Stimulated activated CD4-positive, alpha-beta T cell treated with anti-CD3 and anti-CD28 coated beads, Interleukin-4, amount 100 ng/mL, for 24 hours (primary cell): ENCODE measurements at places on chromosomes 6 and 20.

GRCh38 chr6:8130399-8130798, 28.1 kb upstream of the EEF1E1 start:
- DNase-seq, result no peak

GRCh38 chr6:132819405-132820161, 5.2 kb downstream of the RPS12 start:
- DNase-seq, result peak; percentile 29

DNA sequence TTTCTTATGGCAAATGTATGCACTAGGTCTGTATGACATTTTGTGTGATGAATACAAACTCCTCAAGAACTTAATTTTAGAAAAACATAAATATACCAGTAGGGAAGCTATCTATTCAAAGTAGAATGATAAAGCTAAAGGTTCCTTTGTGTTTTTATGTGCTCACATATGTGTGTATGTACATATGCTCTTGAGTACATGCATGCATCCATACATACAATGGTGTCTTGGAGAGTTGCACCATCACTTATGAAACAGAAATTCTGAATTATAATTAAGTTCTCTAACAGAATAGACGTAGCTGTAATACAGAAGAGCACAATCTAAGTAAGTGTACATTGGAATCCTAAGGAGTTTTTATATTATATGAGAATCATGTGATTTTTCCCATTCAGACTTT, 2.3 kb downstream of the NKAIN2 start:
- DNase-seq, result no peak

DNA sequence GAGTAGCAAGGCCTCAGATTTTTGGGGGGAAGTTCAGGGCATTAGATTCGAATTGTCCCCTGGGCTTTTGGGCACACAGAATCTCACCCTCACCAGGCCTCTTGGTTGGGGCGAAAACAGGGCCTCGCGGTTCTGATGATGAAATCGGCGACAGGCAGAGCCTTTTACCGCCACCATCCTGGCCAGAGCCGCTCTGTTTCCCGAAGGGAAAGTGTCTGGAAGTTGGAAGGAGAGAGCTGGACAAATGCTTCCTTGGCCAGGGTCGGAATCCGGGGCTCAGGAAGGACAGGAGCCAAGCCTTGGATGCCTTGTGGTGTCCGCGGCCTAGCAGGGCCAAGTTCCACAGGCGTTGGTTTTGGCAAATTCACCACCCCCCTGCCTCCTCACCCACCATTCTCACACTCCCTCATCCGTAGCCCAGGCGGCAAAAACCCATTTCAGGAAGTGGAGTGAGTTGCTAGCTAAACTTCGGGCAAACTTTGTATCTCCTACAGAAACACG, 3.5 kb upstream of the TFAP2A start:
- DNase-seq, result no peak

- DNase-seq, result no peak
These were observed 14.1 kb upstream of the CALHM6 start for GRCh38 chr6:116447052-116447451.

DNA sequence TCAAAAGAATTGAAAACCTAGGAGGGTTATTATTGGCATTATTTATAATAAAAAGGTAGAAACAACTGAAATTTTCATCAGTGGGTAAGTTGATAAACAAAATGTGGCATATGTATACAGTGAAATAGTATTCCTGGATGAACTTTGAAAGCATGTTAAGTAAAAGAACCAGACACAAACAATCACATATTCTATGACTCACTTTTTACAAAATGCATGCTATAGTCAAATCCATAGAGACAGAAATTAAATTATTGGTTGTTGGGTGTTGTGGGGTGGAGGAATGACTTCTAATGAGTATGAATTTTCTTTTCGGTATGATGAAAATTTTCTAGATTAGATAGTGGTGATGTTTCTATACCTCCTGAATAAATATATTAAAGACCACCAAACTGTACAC, 94.6 kb downstream of the LRRC1 start:
- no peak for DNase-seq

DNA sequence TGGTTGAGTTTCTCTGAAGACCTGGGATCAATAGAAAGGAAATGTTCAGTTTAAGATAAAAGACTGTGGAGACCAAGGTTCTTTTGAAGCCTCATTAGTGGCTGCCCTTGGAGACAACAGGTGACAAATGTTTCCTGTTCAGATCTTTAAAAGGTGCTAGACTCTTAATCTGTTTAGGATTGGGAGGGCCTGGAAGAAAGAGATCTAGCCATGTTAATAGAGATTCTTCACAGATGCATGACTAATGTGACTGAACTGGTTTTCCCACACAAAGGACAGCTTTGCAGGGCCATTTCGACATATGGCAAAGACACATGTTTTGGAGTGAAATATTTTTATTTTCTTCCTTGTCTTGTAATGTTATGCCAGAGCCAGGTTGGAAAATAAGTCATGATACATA, 82.2 kb downstream of the WDR27 start:
- DNase-seq, result no peak

- DNase-seq, result no peak
These were observed 60.6 kb upstream of the ASIP start for GRCh38 chr20:34180460-34181120.

- no peak for DNase-seq
These were observed 805.5 kb upstream of the SLC35B3 start for GRCh38 chr6:9240861-9241260.

- DNase-seq, result no peak
These were observed 56.3 kb upstream of the CD93 start for GRCh38 chr20:23142162-23143050.

- DNase-seq, result no peak
These were observed 7.1 kb upstream of the ABHD16B start for GRCh38 chr20:63854069-63854765.

- DNase-seq, result no peak
These were observed 16.2 kb downstream of the C6orf15 start for GRCh38 chr6:31096215-31096614.

GRCh38 chr20:16732506-16733152, 2.8 kb downstream of the SNRPB2 start:
- no peak for DNase-seq

DNA sequence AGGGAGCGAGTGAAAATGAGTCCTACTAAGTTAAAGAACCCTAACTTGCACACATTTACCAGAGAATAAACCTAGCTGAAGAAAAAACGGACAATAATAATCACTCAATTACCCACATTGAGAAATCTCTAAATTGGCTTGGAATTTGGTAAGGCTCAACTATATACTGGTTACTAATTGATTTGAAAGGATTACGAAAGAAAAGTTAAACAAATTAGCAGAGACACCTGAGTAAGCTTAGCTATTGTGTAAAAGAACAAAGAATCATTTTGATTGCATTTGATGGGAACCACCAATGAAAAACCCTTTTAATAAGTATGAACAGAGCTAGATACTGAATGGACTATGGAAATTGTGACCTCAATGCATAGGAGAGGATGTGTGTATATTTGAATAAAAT, 118.6 kb upstream of the ADGRF1 start:
- no peak for DNase-seq

- no peak for DNase-seq
These were observed 16.1 kb upstream of the CDKN1A start for GRCh38 chr6:36662380-36662779.

DNA sequence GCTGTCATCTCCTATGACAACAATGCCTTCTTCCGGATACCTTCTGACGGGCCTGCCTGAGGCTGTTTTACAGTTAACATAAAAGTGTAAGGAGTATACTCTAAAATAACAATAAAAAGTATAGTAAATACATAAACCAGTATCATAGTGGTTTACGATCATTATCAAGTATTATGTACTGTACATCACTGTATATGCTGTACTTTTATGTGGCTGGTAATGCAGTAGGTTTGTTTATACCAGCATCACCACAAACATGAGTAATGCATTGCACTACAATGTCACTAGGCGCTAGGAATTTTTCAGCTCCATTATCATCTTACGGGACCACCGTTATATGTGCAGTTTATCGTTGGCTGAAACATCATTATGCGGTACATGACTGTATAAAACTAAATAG, 76.5 kb downstream of the VEGFA start:
- DNase-seq, result no peak

GRCh38 chr6:163243083-163243482, 171.4 kb upstream of the QKI start:
- no peak for DNase-seq

- no peak for DNase-seq
These were observed 216.6 kb upstream of the UFL1 start for GRCh38 chr6:96304997-96305396.

- DNase-seq, result no peak
These were observed 548.2 kb downstream of the KIF16B start for GRCh38 chr20:16025084-16025483.

DNA sequence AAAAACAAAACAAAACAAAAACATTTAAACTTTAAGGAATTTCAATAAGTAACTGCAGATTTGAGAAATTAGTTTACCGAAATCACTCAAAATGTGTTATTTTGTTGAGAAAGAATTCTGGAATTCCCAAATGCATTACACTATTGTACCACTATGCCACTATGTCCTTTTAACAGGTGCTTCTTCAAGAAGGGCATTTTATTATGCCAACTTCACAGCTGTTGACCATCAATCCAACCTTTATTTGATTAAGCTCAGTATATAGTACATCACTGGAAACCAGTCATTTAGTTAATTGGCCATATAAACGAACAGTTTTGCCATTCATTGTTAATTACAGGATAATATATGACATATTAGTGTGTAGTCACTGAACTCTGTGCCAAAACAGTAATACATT, 221.7 kb downstream of the ARHGAP18 start:
- no peak for DNase-seq

- no peak for DNase-seq
These were observed 250.6 kb downstream of the FARS2 start for GRCh38 chr6:5511954-5512353.

DNA sequence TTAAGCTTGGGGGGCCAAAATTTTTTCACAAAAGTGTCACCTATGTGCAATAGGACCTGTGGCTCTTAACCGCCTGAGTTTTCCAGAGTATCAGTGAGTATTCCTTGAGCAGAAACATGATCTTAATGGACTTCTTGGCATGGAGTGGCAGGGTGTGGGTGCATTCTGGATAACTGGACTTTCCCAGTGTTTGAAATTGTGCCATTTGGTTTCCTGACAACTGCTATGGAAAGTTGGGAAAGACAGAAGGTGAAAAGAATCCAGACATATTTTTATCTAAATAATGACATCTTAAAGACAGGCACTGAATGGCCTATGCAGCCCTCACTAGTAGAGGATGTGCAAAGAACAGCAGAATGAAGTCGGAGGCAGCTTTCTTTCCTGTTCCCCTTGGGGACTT, 34.3 kb upstream of the ADTRP start:
- no peak for DNase-seq
